Astrocyte (in vitro differentiated cells and primary cell): ENCODE measurements at places on chromosomes 5 and 9. TPM values are rescaled to one million over a fixed set of nuclear protein-coding genes. Genes with fewer than 3 reads are reported as not detected.

GRCh38 chr9:72232778-72233177 lies 83.5 kb downstream of the GDA start:
- no peak for DNase-seq

GRCh38 chr5:91998774-91999173 lies 615.7 kb upstream of the ARRDC3 start:
- DNase-seq = no peak

DNA sequence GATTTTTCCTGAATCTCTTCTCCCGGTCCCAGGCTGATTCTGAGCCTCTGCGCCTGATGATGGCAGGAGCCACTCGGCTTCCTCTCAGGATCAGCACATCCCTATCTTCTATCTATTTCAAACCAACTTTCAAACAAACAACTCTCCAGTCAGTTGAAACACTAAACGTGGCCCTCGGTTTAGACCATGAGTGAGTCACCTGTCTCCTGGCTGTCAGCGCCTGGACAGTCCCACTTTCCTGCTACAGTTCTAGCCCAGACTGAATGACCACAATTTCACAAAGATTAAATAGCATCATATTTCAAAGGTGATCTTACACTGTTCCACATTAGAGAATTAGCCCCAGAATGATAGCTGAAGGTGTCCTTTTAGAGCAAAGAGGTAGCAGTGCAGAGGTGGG lies 6.2 kb downstream of the SLC6A19 start:
- DNase-seq = no peak

GRCh38 chr9:114012126-114012525 lies 66.0 kb downstream of the AMBP start:
- no peak for DNase-seq

TSSK1B gene
- 0.20 and 0.41 TPM in 2 replicates for total RNA-seq

STKLD1 gene
- total RNA-seq = 0.58 and 0.82 TPM in 2 replicates

CDKN2B-AS1 gene
- total RNA-seq = 2.3 TPM in 2 replicates
